Stimulated activated CD8-positive, alpha-beta memory T cell treated with anti-CD3 and anti-CD28 coated beads, Interleukin-2, amount 100 ng/mL, for 1 hour (primary cell): ENCODE measurements at places on chromosomes 2 and 18.

- no peak for DNase-seq
Observed at GRCh38 chr2:228689053-228689452, 507.6 kb upstream of the SPHKAP start.

DNA sequence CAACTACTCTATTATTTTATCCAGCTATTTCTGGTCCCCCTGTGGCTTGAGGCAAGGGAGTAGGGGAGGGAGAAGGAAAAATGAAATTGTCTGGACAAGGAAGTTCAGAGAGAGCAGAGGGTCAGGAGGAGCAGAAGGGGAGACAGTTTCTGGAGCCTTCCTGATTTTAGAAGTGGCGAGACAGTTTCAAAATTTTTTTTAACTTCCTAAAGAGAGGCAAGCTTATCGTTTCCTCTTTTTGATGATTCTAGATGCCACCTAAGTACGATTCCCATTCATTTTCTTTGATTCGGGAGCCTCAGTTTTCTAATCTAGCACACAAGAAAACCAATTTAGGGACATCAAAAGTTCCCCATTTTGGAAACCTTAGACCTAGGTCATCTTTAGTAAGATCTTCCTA lies 96.9 kb upstream of the B3GNT2 start:
- no peak for DNase-seq

DNA sequence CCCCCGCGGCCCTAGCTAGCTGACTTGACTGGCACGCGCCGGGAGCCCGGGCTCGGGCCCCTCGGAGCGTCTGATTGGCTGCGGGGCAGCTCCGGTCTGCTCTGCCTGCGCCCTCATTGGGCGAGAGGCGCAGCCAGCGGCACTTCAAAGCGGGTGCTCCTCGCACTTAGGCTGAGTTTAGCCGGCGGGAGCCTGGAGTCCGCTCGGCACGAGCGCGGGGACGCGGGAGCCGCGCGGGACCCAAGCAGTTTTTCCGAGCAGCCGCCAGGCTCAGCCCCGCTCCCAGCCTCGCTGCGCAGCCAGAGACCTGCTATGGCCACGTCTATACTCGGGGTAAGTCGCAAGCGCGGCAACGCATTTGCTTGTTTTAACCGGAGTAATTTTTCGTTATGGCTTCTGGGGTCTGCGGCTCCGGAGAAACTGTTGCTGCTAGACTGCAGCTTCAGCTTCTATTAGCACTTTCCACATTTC lies at the start of gene SP9:
TSS of gene SP9 (plus strand) at position 174 of the 471 bp plus-strand sequence. CDS start at position 313, 139 bp downstream.
- DNase-seq, result no peak

GRCh38 chr18:26970637-26971036 lies 105.1 kb upstream of the AQP4 start:
- no peak for DNase-seq

DNA sequence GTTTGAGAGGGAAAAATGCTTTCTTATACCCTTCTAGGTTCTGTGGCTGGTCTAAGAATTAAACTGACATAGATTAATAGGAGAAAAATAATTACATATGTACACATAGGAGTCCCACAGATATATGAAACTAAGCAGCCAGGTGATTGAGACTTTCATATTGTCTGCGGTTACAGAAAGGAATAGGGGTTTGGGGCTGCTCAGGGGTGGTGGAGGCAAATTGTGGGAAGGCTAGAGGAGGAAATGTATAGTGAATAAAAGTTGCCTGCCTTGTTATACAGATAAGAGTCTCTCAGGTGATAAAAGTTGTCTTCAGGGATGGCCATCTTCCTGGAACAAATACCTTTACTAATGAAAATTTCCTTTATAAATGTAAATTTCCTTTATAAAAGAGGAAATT lies 28.6 kb downstream of the MDH1 start:
- DNase-seq, result no peak

- no peak for DNase-seq
Observed at GRCh38 chr18:42268186-42268725, 313.2 kb downstream of the PIK3C3 start.

GRCh38 chr2:237092920-237093781 lies 7.5 kb downstream of the COPS8 start:
- DNase-seq, result no peak

- no peak for DNase-seq
Observed at GRCh38 chr2:172109988-172110811, 7.5 kb upstream of the DLX2 start.

DNA sequence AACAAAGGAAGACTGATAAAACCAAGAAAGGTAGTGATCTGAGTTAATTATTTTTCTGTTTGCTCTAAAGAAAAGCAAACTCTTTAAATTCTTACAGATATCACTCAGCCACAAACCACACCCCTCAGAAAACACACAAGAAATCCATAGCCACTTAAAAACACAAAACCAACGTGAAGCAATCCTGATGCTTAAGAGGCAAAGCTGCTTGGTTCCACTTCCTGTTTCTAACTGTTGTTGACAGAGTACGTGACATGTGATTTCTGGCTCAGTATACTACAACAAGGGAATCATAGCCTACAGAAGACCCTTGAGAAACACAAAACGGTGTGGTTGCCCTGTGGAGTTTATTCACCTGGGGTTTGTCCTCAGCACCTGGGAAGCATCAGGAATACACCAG lies 240.9 kb upstream of the APCDD1 start:
- no peak for DNase-seq

DNA sequence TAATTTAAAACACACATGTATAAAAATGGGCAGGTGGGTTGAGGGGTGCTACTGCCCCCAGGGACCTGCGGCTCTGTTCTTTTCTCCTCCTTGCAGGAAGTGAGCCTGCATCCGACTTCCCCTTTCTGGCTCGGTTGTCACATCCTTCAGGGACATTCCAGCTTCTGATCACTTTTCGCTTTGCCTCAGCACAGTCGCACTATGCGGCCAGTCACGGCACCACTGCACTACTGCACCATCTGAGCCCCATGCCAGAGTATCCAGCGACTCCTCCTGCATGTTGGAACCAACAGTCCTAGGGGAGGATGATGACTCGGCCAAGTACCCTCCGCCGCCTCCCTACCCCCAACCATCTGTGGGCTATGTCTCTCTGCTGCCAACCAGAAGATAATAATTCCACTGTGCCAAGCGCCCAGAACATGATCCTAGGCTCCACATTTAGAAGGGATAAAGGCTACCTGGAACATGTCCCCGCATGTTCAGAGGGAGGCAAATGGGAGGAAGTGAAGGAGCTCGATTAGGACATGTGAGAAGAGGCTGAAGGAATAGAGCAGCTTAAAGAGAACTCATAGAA lies 17.6 kb downstream of the CDC42EP3 start:
- no peak for DNase-seq

- DNase-seq, result no peak
Observed at GRCh38 chr2:240955306-240956170, 42.9 kb upstream of the SNED1 start.

GRCh38 chr18:27948986-27949385 lies 227.9 kb downstream of the CDH2 start:
- no peak for DNase-seq

DNA sequence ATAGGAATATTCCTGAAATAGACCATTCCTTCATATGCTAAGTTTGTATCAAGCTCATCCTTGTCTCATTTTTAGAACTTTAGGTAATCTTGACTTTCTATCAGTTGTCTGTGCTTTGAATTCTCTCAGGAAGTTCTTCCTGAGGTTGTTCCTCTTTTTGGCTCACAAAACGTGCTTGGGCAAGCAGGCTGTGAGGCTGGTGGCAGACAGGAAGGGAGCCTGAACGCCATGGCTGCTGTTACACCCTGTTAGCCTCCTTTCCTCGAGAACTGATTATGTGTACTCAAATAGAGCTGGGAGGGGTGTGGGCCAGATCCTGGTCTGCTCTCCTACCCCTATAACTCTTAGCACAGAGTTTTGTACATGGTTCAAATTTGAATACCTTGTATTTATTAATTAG lies 136.4 kb upstream of the CELF4 start:
- DNase-seq, result no peak

DNA sequence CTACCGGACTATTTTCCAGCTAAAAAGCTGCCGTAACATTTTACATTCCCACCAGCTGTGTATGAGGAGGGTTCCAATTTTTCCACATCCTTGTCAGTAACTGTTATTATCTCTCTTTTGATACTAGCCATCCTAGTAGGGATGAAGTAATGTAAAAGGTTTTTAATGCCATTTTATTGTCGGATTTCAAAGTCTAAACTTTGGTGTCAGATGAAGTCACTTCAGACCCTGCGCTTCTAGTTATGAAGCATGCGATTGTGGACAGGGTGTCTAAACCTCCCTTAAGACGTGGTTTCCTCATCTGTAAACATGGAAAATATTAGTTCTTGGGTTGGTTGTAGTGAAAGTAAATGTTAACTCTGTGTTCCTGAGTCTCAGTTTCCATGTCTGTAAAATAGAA lies 4.7 kb downstream of the DGKD start:
- no peak for DNase-seq

GRCh38 chr18:50696929-50697328 lies 122.9 kb downstream of the MRO start:
- DNase-seq, result no peak

DNA sequence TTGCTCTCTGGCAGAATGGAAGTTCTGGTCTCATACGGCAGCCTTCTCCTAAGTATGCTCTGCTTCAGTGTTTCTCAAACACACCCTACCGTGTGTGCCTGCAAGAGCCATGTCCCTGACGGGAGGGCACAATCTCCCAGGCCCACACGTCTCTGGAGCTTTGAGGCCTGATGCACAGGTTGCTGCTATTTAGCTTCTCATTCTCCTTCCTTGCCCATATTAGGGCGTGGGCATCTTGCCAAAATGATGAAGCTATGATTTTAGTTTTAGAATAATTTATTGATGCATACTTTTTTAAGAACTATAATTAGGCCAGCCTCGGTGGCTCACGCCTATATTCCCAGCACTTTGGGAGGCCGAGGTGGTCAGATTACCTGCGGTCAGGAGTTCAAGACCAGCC lies 107.9 kb downstream of the RNF144A start:
- no peak for DNase-seq

DNA sequence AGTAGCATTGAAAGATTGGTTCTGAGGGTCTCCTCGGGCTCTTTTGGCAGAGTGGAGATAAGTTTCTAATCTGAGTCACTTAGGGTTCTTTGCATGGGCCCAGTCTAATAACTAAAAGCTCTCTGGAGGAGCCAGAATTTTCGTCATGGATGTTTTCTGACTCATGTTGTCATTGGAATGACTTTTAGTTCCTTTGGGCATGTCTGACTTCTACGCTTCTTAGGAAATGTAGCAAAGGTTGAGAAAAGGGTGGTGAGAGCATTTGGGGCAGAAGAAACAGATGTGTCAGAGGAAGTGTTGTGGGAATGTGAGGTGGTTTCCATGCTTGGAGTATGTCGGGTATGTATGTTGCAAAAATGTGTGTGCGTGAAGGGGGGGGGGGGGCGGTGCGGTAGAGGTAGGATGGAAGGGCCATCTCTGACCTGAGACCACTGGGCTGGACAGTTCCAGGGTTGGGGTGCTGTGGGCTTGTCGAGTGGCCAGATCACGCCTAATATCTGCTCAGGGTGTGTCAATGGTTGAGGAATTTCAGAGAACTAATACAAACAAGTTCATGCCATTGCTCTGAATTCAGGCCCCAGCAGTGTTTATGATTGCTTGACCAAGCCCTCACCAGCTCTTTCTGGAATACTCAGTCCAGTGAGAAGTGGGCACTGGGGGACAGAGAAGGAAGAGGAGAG lies 26.9 kb downstream of the KLHL29 start:
- no peak for DNase-seq

DNA sequence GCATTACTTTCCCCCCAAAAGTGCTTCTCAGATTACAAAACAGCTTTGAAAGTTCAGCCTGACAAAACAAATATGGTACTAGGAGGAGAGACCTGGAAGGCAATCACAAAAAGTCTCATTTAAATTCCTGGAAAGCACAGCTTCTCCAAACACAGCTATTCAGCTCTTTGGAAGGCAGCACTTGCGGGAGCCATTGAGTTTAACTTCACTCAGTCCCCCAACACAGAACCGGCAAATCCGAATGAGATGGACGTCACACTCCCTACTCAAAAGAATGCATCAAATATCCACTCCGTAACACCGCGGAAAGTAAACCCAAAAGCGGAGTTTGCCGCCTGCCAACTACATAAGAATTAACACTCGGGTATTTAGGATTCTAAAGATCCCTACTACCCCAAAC lies 638 bp downstream of the ST6GAL2 start:
- DNase-seq, result no peak

DNA sequence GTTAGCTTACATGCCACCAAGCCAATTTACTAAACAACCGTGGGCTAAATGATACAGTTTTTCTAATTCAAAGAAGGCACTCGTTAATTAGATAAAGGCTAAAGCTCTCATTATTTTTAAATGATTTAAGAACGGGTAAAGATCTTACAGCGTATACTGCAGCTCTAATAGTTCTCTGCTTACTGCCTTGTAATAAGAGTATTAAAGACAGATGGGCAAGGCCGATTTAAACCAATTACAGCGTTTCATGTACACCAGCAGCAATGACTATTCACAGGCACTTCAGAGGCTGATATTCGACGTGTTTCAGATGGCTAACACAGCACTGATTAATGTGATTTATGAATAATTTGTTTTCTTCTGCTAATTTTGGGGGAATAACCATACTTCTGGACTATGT lies 259.3 kb downstream of the ZNF407 start:
- no peak for DNase-seq

DNA sequence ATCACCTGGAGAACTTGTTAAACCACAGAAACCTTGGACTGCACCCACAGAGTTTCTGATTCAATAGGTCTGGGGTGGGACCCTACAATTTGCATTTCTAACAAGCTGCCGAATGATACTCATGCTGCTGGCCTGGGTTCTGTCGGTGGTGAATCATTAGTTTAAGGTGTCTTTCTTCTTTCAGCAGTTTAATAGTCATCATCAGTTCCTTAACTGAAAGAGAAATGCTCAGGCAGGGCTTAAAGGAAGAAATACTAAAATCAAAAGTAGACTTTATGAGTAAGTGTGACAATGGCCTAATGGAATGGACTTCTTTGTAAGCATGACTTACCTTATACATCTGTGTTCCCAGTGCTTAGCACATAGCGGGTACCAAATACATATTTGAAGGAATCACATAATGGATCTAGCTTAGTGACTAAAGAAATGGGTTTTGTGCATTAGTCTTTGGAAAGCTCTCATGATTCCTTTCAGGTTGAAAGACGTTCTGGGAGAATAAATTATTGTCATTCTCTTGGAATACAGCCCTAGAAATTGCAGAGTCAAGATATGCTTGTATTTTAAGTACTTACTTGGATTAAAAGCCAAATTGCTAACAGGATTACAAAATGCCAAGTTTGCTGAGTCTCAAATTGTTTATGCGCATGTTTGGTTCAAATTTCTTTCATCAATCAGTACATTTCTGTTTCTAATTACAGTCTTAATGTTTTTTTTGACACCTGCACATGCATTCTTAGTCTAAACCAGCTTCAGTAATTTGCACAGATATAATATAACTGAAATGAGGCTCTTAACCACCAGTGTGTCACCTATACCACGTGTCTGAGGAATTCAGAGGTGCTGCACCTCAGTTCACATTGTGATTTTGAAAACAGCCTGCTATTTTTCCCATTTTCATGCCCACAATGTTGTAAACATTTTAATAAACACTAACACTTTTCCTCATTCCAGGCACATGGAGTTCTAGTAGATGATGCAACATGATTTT lies 220.3 kb upstream of the NRP2 start:
- no peak for DNase-seq
